Activated CD4-positive, alpha-beta T cell treated with anti-CD3 and anti-CD28 coated beads, Interleukin-2, amount 10 ng/mL, durations not matched to agents 24 days and 14 days (primary cell): ENCODE measurements at places on chromosomes 5 and 9.

DNA sequence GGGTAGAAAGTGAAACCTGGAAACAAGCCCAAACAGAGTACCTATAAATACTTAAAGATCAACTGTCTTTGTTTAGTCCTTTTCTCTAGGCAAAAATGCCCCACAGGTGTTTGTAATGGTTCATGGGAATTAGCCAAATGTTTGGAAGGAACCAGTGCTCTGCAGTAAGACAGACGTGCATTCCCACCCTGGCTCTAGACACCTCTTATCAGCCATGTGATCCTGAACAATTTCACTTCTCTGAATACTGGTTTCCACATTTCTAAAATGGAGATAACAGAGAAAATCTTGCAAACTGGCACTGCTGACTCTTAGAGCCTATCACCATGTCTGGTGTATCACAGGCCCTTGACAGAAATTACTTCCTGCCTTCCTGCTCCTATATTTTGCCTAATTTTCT, 30.0 kb downstream of the GLIS3 start:
- no peaks in the 10 kb centered on the region for H3K27me3 ChIP-seq
- no peak overlapping the region for H3K4me3 ChIP-seq
- DNase-seq = no peak
- H3K4me1 ChIP-seq = no peaks in the 10 kb centered on the region
- no peaks in the 10 kb centered on the region for H3K36me3 ChIP-seq
- H3K27ac ChIP-seq = no peak overlapping the region

DNA sequence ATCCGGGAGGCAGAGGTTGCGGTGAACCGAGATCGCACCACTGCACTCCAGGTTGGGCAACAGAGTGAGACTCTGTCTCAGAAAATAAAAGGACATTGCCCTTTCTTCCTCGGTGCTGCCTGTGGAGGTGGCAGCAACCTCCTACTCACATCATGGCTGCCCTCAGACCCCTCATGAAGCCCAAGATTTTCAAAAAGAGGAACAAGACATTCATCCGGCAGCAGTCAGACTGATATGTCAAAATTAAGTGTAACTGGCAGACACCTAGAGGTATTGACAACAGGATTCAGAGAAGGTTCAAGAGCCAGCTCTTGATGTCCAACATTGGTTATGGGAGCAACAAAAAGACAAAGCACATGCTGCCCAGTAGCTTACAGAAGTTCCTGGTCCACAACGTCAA, 12.6 kb upstream of the PAX5 start:
- DNase-seq = no peak
- no peak overlapping the region for H3K4me3 ChIP-seq
- peaks cover 44% of the 10 kb centered on the region for H3K27me3 ChIP-seq
- no peak overlapping the region for H3K27ac ChIP-seq
- no peaks in the 10 kb centered on the region for H3K36me3 ChIP-seq

GRCh38 chr5:42784132-42784531, 27.5 kb downstream of the CCDC152 start:
- H3K4me1 ChIP-seq = no peaks in the 10 kb centered on the region
- H3K27me3 ChIP-seq = no peaks in the 10 kb centered on the region
- no peak overlapping the region for H3K4me3 ChIP-seq
- H3K36me3 ChIP-seq = peaks cover 8% of the 10 kb centered on the region

- peaks cover 8% of the 10 kb centered on the region for H3K4me1 ChIP-seq
- H3K27me3 ChIP-seq = peaks cover 5% of the 10 kb centered on the region
- peak overlapping the region; percentile 55 for H3K4me3 ChIP-seq
- no peak for DNase-seq
Measured at GRCh38 chr5:38650946-38651345, 94.5 kb upstream of the LIFR start.

DNA sequence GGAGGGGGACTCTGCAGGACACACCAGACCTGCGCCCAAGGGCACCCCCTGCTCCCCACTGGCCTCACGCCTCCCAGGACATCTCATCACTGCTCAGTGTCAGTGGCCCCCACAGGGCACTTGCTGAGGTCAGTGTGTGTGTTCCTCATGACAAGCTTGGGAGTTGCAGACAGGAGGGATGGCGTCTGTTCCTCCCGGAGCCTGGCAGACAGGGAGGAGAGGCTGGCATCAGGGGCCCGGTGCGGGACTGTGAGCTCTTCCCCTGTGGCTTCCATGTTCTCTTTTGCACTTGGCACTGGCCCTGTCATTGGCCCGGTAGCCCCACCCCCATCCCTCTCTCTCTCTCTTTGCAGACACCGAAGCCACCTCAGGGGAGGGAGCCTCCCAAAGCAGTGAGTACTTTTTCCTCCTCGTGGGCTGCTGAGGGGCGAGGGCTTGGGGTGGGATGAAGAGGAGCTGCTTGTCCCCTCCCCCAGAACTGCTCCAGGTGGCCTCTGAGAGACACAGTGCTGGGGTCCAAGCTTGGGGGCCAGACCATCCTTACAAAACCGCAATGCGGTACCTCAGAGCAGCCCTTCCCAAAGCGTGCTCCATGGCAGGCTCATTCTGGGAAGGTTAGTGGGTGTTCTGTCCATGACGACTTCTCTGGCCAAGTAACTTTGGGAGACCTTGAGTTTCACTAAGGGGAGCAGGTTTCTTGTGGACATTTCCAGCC, 75.7 kb downstream of the AMBP start:
- no peak overlapping the region for H3K4me3 ChIP-seq
- H3K27ac ChIP-seq = no peak overlapping the region
- no peaks in the 10 kb centered on the region for H3K27me3 ChIP-seq

DNA sequence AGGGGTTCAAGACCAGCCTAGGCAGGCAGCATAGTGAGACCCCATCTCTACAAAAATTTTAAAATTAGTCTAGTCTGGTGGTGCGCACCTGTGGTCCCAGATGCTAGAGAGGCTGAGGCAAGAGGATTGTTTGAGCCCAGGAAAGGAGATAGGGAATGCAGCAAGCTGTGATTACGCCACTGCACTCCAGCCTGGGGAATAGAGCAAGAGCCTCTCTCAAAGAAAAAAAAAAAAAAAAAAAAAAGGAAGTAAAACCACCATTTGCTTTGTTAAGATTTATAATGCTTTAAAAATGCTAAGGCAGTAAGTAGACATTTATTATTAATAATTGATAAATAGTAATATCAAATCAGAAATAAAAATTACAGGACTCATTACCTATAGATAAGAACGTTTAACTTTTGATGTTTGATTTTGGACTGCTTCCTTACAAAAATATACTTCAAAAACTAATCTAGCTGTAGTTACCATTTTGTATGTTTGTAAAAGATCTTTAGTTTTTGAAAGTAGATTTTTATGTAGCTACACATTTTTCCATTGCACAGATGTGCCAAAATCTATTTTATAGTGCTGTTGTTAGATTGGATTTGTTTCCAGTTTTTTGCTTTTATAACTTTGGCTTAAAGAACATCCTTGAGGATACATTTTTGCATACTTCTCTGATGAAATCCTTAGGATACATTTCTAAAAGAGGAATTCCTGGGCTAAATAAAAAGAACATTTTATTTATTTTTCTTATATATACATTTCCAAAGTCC, 86.4 kb downstream of the INIP start:
- no peak overlapping the region for H3K27ac ChIP-seq
- no peaks in the 10 kb centered on the region for H3K4me1 ChIP-seq
- H3K27me3 ChIP-seq = peaks cover 3% of the 10 kb centered on the region
- no peaks in the 10 kb centered on the region for H3K36me3 ChIP-seq
- no peak overlapping the region for H3K4me3 ChIP-seq
- no peak for DNase-seq

GRCh38 chr5:21791304-21791703, 1061.8 kb downstream of the CDH12 start:
- no peaks in the 10 kb centered on the region for H3K27me3 ChIP-seq
- no peak for DNase-seq
- H3K27ac ChIP-seq = no peak overlapping the region
- no peak overlapping the region for H3K4me3 ChIP-seq
- no peaks in the 10 kb centered on the region for H3K36me3 ChIP-seq
- H3K4me1 ChIP-seq = no peaks in the 10 kb centered on the region

DNA sequence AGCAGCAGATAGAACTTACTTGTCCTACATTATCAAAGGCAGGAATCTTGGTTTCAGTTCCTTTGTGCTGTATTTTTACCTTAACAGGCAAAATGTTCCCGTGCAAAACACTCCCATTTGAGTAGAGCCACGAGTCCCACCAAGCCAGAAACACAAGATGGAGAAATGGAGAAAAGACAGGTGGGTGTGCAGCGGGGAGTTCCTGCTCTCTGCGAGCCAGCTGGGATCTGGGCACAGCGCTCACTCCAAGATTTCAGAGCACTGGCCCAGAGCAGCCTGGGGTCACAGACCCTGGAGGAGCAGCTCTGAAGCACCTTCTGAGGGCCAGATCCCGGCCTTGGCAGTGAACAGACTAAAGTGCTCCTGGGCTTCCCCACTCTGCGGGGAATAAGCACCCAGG, 2.9 kb downstream of the UCK1 start:
- peaks cover 30% of the 10 kb centered on the region for H3K36me3 ChIP-seq
- H3K27ac ChIP-seq = peak overlapping the region; percentile 45
- peaks cover 9% of the 10 kb centered on the region for H3K4me1 ChIP-seq
- no peaks in the 10 kb centered on the region for H3K27me3 ChIP-seq
- peak overlapping the region; percentile 61 for H3K4me3 ChIP-seq
